ENCODE measurements at places on chromosomes 6 and 20. TPM values are rescaled to one million over a fixed set of nuclear protein-coding genes. Genes with fewer than 3 reads are reported as not detected.

KCNG1 gene
- 0.32 TPM for polyA plus RNA-seq

HEY2 gene
- 11.0 TPM for polyA plus RNA-seq

PNLDC1 gene
- polyA plus RNA-seq, result 0.23 TPM

SPAG4 gene
- 1.9 TPM for polyA plus RNA-seq

CCN2 gene
- polyA plus RNA-seq, result 27.2 TPM

RIMS1 gene
- polyA plus RNA-seq, result 0.75 TPM

AVP gene
- not detected for polyA plus RNA-seq

HLA-DRA gene
- polyA plus RNA-seq, result 27.8 TPM

GPLD1 gene
- 2.5 TPM for polyA plus RNA-seq

KIF25 gene
- 0.73 TPM for polyA plus RNA-seq

GPR6 gene
- not detected for polyA plus RNA-seq

CST7 gene
- polyA plus RNA-seq, result 0.70 TPM

PLN gene
- 5.4 TPM for polyA plus RNA-seq

ELOVL4 gene
- polyA plus RNA-seq, result 2.3 TPM

MUC22 gene
- not detected for polyA plus RNA-seq

RIPPLY2 gene
- polyA plus RNA-seq, result not detected

TCP1 gene
- polyA plus RNA-seq, result 210 TPM

CDSN gene
- 0.06 TPM for polyA plus RNA-seq

TFAP2A gene
- polyA plus RNA-seq, result 0.43 TPM

TNFRSF21 gene
- 13.7 TPM for polyA plus RNA-seq

CLDN20 gene
- 0.76 TPM for polyA plus RNA-seq

PROKR2 gene
- not detected for polyA plus RNA-seq

PIGT gene
- 70.1 TPM for polyA plus RNA-seq

HUS1B gene
- polyA plus RNA-seq, result 0.14 TPM

C20orf144 gene
- polyA plus RNA-seq, result 0.19 TPM

ALDH8A1 gene
- 1.6 TPM for polyA plus RNA-seq

AIF1 gene
- 13.4 TPM for polyA plus RNA-seq

CNKSR3 gene
- polyA plus RNA-seq, result 13.4 TPM

DEFB112 gene
- polyA plus RNA-seq, result not detected

GJA1 gene
- polyA plus RNA-seq, result 42.7 TPM

PGBD1 gene
- 7.1 TPM for polyA plus RNA-seq

MOG gene
- polyA plus RNA-seq, result not detected

DEFB124 gene
- polyA plus RNA-seq, result 1.3 TPM

CALHM5 gene
- 1.9 TPM for polyA plus RNA-seq

ANGPT4 gene
- polyA plus RNA-seq, result 0.04 TPM

NKAIN2 gene
- polyA plus RNA-seq, result 6.4 TPM

FAXC gene
- polyA plus RNA-seq, result 1.3 TPM

TPBG gene
- polyA plus RNA-seq, result 9.4 TPM

MUCL3 gene
- polyA plus RNA-seq, result not detected

HLA-DMA gene
- polyA plus RNA-seq, result 12.6 TPM

EYA2 gene
- polyA plus RNA-seq, result 1.5 TPM

CFAP61 gene
- polyA plus RNA-seq, result 6.1 TPM

CLPSL2 gene
- polyA plus RNA-seq, result not detected

THEMIS gene
- polyA plus RNA-seq, result not detected

C4A gene
- polyA plus RNA-seq, result 19.3 TPM
